Stimulated activated CD4-positive, alpha-beta T cell treated with anti-CD3 and anti-CD28 coated beads, Interleukin-12 subunit alpha, Interleukin-12 subunit beta, amount 100 ng/mL, for 24 hours (primary cell): ENCODE measurements at places on chromosomes 5 and 9.
A peak's percentile ranks its signal among the peaks of the same experiment; 100 is the strongest.

DNA sequence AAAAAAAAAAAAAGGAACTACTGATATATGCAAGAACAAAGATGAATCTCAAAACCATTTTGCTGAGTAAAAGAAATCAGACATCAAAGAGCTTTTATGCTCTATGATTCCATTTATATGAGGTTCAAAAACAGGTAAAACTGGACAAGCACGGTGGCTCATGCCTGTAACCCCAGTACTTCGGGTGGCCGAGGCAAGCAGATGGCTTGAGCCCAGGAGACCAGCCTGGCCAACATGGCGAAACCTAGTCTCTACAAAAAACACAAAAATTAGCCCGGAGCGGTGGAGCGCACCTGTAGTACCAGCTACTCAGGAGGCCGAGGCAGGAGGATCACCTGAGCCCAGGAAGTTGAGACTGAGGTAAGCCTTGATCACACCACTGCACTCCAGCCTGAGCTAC lies 7.8 kb downstream of the PTBP3 start:
- DNase-seq: no peak

- DNase-seq: no peak
Observed at GRCh38 chr9:130587921-130588320, 8.5 kb downstream of the FUBP3 start.

DNA sequence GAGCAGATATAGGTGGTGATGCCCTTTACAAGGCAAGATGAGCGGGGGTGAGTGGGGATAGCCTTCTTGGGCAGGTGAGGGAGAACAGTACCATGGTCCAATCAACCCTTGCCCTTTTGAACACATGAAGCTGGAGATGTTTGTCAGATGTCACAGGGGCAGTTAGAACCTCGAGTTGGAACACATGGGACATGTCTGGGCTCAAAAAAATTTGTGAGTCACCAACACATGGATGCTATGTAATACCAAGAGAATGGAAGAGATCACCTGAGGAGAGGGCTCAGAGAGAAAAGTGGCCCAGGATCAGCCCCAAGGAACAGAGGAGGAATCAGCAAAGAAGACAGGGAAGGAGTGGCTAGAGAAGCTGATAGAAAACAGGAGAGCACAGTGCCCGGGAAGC lies 4.7 kb downstream of the PHYKPL start:
- DNase-seq: no peak

DNA sequence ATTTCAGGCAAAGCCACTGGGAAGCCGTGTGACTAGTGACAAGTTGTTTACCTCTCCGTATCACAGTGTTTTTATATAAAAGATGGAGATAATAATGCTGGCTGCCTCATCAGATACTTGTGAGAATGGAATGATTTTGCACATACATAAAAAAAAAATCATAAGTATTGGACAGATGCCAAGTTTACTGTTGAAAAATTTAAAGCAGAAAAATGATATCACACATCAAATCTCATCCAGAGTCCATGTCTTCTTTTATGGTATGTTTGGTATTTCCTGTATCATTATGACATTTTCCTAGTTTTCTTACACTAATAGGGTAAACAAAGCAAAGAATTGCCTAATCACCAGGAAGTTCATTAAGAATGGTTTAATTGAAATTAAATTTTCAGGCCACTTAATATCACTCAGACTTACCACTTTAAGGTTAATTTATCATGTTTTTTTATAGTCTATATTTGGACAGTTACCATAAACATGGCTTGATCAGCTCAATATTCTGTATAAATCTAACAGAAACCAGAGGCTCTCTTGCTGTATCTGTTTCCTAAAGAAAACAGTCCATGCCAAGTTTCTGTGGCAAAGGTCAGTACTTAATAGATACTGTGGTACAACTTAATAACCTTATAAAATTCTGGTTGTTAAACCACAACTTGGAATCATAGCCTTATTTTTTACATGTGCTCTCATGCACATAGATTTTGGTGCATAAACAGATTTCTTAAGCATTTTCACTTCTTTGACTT lies 656.5 kb upstream of the RIOK2 start:
- DNase-seq: no peak

GRCh38 chr5:168646335-168646734 lies 67.2 kb upstream of the PANK3 start:
- no peak for DNase-seq

DNA sequence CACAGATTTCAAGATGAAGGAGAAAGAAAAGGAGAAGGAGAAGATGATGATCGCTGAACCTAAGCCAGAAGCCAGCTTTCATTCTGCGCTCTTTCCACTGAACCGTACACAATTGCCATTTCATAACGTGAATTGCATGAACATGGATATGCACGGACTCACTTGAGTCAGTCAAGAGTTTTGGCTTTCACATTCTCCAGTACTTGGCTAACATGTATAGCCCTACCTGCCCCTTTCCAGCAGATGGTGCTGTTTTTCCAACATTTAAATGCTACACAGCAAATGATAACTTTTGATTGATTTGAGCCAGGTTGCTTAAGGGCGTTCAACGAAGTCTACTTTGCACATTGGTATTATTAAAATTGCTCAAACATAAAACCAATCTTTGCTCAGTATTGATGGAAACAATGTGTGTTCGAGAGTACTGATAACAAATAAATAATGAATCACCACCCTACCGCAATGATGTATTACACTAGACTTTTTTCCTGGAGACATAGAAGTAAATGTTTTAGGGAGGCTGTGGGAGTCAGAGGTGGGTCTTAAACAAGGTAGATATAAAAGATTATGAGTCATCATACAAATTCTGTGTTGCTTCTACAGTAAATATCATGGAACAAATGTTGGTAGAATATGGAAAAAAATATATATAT lies 196.4 kb downstream of the TRPM3 start:
- DNase-seq: no peak

DNA sequence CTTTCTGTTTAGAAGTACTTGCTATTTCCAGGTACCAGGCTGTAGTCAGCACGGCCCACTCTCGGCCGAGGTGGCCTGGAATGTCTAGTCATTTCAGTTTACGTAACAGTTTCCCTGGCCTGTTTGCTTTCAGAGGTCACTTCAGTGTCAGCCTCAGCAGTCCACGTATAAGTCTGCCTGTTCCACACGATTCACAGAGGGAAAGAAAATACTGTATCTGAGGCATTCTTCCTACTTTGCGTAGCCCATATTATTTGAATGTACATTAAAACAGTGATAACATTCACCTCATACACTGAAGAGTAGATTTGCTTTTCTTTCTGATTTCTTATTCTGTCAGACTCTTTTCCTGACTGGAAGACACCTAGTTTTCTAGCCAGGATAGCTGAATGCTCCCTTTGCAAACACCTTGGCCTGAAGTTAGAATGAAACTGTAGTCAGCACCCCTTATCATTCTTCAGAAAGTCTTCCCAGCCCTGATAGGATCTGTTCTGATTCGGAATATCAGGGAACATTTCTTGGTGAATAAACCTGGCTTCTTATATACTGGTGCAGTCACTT lies 140.9 kb downstream of the AOPEP start:
- no peak for DNase-seq

DNA sequence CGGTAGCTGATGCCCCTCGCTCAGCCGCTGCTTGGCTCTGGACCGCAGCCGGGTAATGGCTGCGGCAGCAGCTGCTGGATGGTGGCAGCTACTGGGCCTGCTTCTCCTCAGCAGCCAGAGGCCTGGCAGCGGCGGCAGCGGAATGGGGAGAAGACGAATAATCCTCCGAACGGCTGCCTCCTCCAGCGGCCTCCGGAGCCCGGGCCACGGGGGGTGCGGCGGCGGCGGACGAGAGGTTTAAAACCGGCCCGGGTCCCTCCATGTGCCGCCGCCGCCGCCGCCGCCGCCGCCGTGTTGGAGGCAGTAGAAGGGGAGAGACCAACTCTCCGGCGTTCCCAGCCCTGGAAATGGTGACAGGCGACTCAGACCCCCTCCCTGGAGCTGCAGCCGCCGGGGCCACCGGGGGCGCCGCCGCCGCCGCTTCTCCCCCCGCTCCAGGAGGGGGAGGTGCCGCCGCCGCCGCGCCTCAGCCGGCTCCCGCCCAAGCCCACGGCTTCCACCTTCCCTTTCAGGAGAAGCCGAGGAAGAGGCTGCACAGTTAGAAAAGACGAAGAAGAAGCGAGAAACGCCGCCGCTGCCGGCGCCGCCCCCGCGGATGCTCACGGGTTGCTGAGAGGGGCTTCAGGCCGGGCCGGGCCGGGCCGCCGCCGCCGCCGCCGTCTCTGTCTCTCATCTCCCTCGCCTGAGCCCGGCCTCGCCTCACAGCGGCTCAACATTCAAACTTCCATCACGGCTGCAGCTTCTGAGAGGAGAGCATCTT lies 118.4 kb upstream of the PRSS3 start:
- DNase-seq: peak; percentile 3

GRCh38 chr5:64654561-64654938 lies 35.8 kb upstream of the SHISAL2B start:
- no peak for DNase-seq

GRCh38 chr9:128587453-128587852 lies 35.1 kb downstream of the SPTAN1 start:
- DNase-seq: peak; percentile 6

- DNase-seq: no peak
Observed at GRCh38 chr5:1073239-1074102, 38.4 kb downstream of the SLC12A7 start.

- DNase-seq: no peak
Observed at GRCh38 chr5:180810959-180811622, 8.5 kb upstream of the MGAT1 start.

- no peak for DNase-seq
Observed at GRCh38 chr9:107068581-107068980, 205.6 kb downstream of the ZNF462 start.

GRCh38 chr5:176658817-176659511 lies 11.7 kb downstream of the TSPAN17 start:
- no peak for DNase-seq

GRCh38 chr5:95923918-95924544 lies 37.6 kb downstream of the ELL2 start:
- no peak for DNase-seq

- no peak for DNase-seq
Observed at GRCh38 chr9:110087605-110088004, 120.4 kb downstream of the C9orf152 start.

GRCh38 chr9:134163371-134164196 lies 780 bp downstream of the RNU6ATAC start:
- peak; percentile 50 for DNase-seq

DNA sequence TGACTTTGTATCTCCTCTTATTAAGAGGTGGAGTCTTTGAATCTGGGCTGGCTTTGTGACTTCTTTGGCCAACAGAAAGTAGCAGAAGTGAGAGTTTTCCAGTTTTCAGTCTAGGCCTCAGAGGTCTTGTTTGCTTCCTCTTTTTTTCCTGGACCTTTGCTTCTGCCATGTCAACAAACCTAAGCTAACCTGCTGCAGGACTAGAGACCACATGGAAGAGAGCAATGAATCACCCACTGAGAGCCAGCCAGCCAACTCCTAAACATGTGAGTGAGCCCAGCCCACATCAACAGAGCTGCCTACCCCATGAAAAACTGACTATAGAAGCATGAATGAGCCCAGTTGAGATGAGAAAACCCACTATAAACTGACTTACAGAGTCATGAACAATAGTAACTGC lies 29.9 kb downstream of the MRPL22 start:
- no peak for DNase-seq

DNA sequence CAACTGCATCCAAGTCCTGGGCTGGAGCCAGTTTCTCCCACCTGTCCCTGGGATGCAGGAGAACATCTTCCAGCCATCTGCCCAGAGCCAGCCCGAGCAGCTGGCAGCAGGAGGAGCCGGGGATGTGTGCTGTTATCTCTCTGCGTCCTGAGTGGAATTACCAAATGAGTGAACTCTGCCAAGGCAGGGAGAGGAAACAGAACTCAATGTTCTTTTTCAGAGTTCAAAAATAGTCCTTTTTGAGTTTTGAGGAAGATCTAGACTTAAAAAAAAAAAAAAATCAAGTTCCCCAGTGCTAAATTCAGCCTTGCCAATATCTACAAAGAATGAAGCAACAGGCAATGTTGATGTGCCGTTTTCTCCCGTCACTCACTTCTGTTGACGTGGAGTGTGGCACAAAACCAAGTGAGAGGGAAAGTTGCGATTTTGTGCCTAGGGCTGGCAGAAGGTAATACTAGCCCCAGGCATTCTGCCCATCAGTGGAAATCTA lies 56.2 kb downstream of the TMOD1 start:
- DNase-seq: no peak

- DNase-seq: no peak
Observed at GRCh38 chr5:159263569-159263905, 447 bp downstream of the UBLCP1 start.

GRCh38 chr5:135195270-135195608 lies 161.2 kb upstream of the PITX1 start:
- DNase-seq: no peak

DNA sequence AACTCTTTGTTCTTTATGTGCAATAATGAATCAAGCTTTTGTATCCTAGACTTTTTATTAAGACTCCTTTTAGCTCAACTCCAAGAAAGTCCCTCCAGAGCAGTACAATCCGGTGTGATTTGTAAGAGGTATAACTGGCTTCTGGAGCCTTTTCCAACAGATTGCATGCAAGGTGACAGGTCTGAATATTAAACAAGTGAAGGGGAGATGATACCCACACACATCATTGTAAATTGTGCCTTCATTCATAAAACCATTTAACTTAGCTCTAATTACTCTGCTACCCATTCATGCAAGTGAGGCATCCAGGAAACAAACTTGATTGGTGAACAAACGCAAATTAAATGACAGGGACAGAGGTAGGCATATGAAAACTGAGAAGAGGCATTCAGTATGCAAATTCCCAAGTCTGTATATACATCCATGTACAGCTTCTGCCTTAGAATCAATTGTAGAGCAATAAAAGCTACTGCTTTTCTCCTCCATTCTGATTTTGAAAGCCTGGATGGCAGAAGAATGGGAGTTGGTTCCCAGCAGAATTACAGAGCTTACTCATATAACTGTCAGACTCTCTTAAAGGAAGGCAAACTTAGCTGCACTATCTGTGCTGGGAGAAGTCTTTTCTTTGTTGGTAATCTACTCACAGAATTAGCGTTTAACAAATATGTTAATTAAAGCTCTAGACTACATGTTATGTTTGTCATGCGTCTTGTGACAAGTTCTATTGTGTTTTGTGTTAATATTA lies 261.0 kb upstream of the CDH6 start:
- DNase-seq: no peak

- DNase-seq: no peak
Observed at GRCh38 chr5:168312606-168313295, 21.3 kb downstream of the WWC1 start.

DNA sequence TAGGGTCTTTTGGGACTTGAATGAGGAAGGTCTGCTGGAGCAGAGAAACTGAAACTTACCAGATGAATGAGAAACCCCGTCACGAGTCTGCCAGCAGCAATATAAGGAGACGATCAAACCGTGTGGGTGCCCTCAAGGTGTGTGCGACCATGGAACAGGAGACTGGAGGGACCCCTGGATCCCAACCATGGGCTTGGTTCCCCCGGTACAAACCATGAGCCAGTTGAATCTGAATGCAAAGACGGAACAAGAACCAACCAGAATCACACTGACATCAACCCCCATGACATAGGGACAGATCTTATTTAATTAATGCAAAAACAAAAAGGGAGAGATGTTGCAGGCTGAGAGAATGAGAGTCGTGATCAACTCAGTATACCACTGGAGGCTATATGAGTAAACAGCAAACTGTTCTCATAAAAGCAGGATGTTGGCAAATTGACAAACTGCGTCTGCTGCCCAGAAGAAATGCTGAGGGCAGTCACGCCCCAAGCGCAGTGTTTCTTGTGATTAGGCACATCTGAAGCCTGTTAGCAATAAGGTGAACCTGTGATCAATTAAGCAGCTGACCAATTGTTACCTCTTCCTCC lies 475.5 kb upstream of the ACO1 start:
- no peak for DNase-seq
